ENCODE measurements at places on chromosomes 4 and X.

DNA sequence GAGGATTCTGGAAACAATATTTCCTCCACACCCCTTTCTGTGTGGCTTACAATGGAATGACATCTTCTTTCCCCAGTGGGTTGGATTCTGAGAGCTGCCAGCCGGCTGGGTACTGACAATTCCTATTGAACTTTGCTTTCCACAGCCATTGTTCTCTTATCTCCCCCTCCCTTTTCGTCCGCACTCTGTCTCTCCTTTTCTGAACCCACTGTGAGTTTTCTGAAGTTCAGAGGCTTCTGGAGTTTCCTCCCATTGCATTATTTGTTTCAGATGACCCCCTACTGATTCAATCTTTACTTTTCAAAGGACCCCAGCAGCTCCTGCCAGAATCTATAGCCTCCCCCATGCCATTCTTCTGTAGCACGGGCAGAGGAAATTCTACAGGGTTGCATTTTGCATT, 10.4 kb downstream of the SMPX start:
- no peak for DNase-seq

GRCh38 chrX:21661316-21661715, 3.2 kb upstream of the KLHL34 start:
- DNase-seq: no peak

- DNase-seq: no peak
These were observed 768 bp downstream of the CLCN4 start for GRCh38 chrX:10157543-10157942.

- no peak for DNase-seq
These were observed 72.3 kb upstream of the STIM2 start for GRCh38 chr4:26788341-26788733.

GRCh38 chr4:84467601-84468000, 31.5 kb downstream of the NKX6-1 start:
- no peak for DNase-seq

DNA sequence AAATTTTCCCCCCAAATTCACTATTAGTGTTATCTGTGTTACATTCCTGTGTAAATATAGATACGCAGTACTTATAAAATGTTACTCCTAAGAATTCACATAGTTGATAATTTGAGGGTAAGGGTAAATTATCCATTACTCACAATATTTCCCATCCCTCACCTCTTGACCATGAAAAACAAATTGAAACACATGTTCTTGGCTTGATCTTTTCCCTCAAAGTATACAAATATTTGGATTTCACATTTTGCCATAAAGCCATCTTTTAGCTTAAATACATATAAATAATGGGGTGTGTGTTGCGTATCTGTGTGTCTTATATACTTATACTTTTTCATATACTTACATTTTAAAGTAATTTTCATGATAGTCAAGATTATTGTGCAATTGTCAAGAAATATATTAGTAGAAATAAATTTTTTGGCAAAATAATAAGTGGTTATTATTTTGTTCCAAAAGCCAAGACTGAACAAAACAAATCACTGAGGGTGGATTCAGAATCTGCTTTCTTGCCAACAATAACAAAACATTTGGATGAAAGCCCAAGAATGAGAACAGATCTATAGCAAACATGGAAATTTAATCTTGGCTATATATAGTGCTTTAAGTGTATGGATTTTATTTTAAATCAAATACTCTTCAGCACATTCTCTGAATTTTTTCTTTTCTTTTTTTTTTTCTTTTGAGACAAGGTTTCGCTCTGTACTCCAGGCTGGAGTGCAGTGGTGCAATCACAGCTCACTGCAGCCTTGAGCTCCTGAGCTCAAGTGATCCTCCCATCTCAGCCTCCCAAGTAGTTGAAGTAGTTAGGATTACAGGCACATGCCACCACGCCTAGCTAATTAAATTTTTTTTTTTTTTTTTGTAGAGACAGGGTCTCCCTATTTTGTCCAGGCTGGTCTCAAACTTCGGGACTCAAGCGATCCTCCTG, 48.5 kb upstream of the PRSS48 start:
- no peak for DNase-seq

- no peak for DNase-seq
These were observed 177.5 kb downstream of the NAA11 start for GRCh38 chr4:79148369-79148768.

- DNase-seq: no peak
These were observed 17.8 kb downstream of the HMGB3 start for GRCh38 chrX:151000861-151001331.

DNA sequence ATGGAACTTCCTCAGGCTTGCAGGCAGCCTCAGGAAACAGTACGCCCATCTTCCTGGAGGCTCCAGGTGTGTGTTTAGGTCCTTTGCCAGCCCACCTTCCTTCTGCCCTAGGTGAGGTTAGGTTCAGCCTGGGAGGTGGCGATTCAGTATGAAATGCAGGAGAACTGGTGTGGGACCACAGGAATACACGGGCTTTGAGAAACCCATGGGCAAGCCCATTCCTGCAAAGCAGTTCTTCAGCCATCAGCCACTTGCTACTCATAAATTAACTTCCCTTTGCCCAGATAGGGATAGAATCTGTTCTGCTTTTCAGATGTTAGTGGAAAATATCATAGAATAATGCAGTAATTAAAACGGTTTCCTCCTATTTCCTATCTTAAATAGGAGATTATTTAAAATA, 32.2 kb downstream of the TBC1D14 start:
- no peak for DNase-seq

GRCh38 chr4:83504996-83505395, 20.1 kb upstream of the ABRAXAS1 start:
- no peak for DNase-seq

- no peak for DNase-seq
These were observed 87.0 kb downstream of the FHDC1 start for GRCh38 chr4:153023139-153023538.

DNA sequence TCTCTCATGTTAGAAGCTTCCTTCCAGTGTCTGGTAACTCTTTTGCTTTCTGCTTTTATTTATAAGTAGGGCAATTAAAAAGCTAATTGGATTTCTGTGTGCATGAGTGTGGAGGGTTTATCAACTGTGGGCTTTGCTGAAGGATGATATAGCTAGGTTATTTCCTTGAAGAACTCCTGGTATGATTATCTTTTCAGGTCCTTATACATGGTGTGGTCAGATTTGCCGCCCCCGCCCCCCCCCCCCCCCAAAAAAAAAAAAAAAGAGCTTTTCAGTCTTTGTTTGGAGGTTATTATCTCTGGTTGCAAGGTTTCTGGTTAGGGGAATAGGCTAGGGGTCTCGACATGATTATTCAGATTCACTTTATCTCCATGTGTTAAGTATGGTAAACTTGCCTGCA, 35.9 kb downstream of the MOB1B start:
- DNase-seq: no peak

DNA sequence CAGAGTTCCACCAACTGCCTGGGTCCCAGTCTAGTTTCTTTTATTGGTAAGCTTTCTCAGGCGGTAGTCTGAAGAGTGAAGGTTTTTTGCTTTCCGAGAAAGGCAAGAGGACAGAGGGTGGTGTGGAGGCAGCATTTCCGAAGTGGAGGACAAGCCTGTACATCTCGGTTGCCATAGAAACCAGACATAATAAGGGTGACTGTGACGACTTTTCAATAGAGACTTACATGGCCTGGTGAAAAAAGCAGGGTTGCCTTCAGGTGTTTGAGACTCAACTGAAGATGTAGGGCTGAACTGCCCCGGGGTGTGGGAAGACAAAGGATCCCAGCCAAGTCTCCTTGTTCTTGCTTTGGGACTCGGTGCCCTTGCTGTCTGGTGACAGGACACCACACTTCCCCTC, 53.6 kb upstream of the RAB40AL start:
- no peak for DNase-seq

- peak; percentile 84 for DNase-seq
These were observed at the start of gene MTMR8 for GRCh38 chrX:64394874-64395567. MTMR8 (minus strand) TSS chrX:64395452; CDS start chrX:64395363, 89 bp downstream.

GRCh38 chr4:25911356-25911755, 2.7 kb upstream of the SMIM20 start:
- no peak for DNase-seq

DNA sequence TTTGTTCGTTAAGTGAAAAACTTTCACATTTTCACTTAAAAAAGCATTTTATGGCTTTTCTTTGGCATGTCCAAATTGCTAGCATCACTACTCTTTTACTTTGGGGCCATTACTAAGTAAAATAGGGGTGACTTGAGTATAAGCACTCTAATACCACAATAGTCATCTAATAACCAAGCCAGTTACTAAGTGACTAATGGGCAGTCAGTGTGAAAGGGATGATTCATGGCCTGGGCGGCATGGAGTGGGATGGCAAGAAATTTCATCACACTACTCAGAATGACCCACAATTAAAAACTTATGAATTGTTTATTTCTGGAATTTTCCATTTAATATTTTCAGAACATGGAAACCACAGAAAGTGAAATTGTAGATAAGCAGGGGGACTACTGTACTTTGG, 60.9 kb downstream of the BMP15 start:
- DNase-seq: peak; percentile 3

GRCh38 chrX:79524642-79525041, 157.5 kb upstream of the ITM2A start:
- DNase-seq: no peak

DNA sequence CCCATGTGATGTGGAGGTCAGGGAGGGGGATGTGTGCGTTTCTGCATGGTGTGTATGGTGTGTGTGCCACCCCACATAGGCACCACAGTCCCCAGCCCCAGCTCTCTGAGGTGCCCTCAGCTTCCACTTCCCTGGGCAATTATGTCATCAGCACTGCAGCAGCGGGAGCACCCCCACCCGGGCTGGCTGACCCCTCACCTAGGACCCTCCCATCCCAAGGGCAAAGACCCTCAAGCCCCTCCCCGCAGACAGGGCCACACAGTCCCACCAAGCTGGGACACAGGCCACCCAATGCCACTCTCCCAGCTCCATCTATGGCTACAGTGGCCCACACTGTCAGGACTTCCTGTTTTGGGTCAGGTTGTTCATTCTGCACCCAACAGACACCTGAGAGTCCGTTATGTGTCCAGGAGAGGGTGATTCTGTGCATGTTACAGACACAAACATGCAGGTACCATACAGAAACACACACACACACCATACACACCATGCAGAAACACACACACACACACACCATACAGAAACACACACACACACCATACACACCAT, 75.2 kb downstream of the JAKMIP1 start:
- no peak for DNase-seq

GRCh38 chr4:153933915-153934687, 145.2 kb upstream of the SFRP2 start:
- DNase-seq: no peak

- DNase-seq: no peak
These were observed 61.3 kb upstream of the PRRG1 start for GRCh38 chrX:37287741-37288444.

DNA sequence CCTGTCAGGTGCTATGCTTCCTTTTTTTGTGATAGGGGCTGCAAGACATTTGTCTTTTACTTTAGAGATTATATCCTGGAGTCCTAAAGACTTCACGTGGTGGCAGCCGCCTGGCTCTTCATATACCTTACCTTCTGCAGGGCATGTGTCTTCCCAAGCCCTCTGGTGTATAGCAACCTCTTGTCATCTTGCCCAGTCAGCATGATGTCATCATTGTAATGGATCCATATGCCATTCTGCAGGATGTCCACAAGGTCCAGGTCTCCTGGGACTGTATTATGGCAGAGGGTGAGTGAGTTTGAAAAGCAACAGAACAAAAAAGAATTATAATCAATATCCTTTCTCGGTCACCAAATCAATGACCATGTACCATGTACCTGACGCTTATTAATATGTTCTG, 82.2 kb upstream of the SCOC start:
- no peak for DNase-seq

DNA sequence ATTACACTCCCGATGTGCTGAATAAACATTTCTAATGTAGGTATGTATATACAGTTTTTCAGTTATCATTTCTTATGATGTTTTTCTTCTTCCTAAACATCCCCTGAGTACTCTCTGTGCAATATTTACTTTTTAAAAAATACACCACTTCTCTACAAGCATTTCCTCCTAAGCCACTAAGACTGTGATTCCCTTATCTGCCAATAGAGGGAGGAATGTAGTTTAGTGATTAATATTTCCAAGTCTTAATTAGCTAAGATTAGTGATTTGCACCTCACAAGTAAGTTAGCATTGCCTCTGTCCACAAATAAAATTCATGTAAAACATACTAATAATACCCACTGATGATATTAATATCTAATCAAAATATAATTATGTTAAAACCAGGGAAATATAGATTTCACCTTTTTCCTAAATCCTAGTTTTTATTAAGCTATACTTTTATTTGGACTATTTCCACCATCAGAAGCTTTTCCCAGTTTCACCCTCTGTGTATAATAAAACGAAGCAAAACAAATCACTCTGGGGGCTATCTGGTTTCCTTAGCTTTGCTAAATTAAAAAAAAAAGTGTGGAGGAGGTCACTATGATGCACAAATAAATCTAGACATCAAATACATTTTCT, 909.1 kb downstream of the FAT4 start:
- DNase-seq: no peak

GRCh38 chrX:69503782-69504625, at the start of gene NALF2:
NALF2 (plus strand) TSS chrX:69504326; CDS start chrX:69505283, 957 bp downstream.
- DNase-seq: peak; percentile 56

GRCh38 chr4:124278477-124278876, 434.1 kb downstream of the ANKRD50 start:
- DNase-seq: no peak

DNA sequence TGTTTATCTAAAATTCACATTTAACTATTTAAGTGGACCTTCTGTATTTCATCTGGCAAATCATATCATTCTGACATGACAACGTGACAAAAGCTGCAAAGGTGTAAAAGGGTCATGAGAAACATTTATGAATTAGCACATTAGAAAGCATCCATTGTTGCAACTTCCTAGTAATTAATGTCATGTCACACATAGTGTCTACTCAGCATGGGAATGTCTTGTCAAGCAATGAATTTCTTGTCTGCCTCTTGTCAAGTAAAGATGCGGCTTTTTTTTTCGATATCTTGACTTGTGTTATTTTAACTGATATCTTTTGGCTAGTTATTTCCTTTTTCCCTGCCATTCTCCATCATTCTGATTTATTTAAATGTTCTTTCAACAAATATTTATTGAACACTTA, 463.5 kb upstream of the CXorf51B start:
- DNase-seq: no peak

DNA sequence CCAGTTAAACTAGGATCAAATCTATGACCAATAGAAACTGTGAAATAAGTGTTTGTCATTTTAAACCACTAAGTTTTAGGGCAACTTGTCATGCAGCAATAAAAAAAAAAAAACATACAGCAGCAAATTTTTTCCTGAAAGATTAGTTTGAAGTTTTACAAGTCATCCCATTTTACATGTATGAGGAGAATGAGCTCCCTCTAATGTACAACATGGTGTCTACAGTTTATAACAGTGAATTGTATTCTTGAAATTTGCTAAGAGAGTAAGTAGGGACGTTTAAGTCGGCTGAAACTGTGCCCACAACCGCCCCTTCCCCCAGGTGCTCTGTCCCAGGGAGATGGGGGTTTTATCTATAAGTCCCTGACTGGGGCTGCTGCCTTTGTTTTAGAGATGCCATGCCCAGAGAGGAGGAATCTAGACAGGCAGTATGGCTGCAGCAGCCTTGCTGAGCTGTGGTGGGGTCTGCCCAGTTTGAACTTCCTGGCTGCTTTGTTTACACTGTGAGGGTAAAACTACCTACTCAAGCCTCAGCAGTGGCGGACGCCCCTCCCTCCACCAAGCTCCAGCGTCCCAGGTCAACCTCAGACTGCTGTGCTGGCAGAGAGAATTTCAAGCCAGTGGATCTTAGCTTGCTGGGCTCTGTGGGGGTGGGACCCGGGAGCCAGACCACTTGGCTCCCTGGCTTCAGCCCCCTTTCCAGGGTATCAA, 499.3 kb upstream of the CT83 start:
- DNase-seq: no peak

Measured in stimulated activated CD4-positive, alpha-beta T cell treated with anti-CD3 and anti-CD28 coated beads, Interleukin-15, amount 100 ng/mL, for 24 hours (primary cell).